Kidney tubule cell (primary cell): ENCODE measurements at places on chromosomes 6 and 20.
A peak's percentile ranks its signal among the peaks of the same experiment; 100 is the strongest.

DNA sequence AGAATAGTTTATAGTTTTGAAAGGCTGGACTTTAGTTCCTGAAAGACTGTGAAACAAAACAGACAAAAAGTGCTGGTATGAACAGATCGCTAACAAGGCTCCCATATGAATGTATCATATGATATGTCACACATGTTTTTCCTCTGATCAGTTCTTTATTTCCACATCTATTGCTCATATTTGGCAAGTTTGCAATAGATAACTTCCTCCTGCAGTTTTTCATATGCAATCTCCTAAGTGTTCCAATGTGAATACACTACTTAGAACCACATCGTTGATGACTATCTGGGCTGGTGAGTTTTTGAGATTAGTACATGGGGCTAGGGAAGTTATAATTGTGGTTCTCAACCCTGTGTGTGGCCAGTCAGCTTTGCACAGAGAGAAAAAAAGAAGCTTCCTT, 23.1 kb downstream of the CRYBG1 start:
- no peak for DNase-seq

DNA sequence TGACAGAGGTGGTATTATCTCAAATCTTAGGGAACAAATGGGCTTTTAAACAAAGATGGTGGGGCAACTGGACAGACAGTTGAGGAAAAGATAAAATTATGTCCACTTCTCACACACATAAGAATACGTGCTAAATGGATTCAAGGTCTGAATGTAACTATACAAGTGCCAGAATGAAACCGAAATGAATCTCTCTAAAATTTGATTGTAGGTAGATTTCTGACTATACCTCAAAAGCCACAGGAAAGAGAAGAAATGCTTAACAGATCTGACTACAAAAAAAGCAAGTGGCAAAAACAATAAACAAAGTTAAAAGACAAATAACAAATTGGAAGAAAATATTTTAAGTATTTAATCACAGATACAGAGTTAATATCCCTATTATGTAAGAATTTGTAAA, 182.7 kb upstream of the OLIG3 start:
- no peak for DNase-seq

DNA sequence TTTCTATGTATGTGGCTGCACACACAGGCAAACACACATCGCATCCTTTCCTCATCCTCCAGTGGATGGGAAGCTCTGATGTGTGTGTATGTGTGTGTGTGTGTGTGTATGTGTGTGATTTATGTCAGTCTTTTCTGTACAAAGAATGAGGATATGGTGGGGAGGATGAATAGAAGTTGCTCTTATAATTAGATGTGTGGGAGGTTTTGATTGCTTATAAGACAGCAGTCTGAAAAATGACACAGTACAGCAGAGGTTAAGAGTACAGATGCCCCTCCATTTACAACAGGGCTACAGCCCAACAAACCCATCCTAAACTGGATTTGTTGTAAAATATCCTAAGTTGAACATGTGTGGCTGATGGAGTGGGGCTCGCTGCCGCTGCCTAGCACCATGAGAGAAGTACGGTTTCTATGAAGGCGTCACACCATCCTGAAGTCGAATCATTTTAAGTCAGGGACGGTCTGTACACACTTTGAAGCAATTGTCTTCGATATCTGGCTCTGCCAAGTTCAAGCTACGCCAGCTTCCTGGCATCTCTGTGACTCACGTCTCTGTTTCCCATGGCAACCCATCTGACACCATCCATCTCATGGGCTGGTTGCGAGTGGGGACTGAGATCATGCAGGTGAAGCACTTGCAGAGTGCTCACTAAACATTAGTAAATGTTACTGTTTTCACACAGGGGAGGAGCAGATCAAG, 252.6 kb downstream of the MYLK4 start:
- DNase-seq, result peak; percentile 90

DNA sequence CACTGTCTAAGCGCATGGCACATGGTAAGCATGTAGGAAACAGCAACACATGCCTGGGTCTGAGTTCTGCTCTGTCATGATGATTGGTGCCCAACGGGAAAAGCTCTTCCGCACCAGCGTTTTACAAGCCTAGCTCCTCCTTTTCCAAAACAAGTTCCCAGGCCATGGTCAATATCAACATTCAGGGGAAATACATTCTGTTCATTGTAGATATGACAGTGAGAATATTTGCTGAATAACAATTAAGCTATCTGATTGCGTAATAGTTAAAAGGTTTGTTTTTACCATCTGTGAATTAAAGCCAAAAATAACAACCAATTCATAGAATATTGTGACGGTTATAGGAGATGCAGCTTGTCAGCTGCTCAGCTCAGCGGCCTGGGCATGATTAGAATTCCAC, 404.3 kb upstream of the SLC35B3 start:
- no peak for DNase-seq

DNA sequence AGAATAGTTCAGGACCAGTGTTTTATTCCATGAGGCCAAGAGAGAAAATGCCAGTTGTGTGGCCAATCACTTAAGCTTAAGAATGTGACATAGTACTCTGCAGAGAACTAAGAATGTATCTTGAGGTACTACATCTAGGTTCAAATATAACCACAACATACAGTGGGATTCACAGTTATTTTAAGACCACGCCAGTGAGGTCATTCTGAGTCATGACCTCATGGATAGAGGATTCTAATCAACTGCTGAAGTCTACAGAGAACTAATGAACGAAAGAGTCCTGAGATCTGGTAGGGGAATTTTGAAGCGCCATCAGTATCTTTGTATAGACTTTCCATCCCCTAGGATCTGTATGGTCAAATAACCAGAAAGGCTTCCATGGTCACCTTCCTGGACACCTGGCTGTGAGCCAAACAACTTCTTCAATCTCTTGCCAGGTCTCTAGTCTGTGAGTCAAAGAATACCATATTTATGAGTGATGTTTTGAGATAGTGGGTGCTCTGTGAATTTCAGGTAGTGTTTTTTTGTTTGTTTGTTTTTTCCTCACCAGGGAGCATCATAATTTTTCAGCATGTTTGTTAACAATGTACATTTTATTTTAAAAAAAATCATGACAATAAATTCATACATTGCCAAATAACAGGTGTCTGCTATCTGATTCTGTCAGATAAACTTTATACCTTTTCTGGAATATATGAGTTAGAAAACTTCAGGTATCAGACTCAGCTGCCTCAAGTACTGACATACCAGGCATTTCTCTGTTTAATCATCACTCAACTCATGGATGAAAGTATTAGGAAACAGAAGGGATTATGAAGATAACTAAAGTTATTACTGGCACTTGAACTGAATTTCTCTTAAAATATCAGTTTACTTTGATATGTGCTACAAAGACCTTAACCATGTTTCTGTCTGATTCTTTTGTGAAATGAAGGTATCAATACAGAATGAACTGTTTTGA, 217.9 kb downstream of the PLCB4 start:
- DNase-seq, result peak; percentile 73

DNA sequence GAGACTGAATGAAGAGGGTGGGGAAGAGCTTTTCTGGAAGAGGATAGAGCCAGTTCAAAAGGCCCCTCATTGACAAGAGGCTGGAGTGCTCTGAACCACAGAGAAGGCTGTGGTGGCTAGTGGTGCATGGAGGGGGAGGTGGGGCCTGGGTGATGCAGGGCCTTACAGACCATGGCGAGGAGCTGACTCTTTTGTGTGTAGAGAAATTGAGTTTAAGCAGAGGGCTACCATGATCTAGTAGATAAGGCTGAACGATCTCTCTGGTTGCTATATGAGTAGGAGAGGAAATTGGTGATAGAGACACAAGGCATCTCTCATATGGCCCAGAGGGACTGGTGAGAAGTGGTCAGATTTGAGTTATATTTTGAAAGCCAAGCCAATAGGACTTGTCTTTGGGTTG, 137.6 kb downstream of the UST start:
- peak; percentile 9 for DNase-seq

GRCh38 chr20:36541768-36542488, 609 bp downstream of the MYL9 start:
- peak; percentile 31 for DNase-seq

DNA sequence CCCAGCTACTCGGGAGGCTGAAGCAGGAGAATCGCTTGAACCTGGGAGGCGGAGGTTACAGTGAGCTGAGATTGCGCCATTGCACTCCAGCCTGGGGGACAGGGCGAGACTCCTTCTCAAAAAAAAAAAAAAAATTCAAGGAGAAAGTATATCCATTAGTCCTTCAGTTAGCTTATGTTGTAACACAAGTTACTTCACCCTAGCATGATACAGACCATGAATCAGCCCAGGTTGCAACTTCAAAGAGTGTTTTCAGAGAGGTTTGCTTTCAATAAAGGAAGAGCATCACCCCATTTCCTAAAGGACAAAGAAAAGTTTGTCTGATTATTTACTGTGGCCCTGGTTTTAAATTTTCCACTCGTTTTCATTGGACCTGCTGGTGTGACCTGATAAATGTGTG, 73.0 kb downstream of the SERAC1 start:
- no peak for DNase-seq

GRCh38 chr6:3323696-3324261, 65.0 kb downstream of the PSMG4 start:
- DNase-seq, result no peak

GRCh38 chr6:10613077-10613476, 81.3 kb downstream of the C6orf52 start:
- DNase-seq, result no peak

- DNase-seq, result peak; percentile 15
Observed at GRCh38 chr6:80211286-80211685, 104.8 kb downstream of the BCKDHB start.

- no peak for DNase-seq
Observed at GRCh38 chr6:137471497-137471896, 22.7 kb downstream of the OLIG3 start.

DNA sequence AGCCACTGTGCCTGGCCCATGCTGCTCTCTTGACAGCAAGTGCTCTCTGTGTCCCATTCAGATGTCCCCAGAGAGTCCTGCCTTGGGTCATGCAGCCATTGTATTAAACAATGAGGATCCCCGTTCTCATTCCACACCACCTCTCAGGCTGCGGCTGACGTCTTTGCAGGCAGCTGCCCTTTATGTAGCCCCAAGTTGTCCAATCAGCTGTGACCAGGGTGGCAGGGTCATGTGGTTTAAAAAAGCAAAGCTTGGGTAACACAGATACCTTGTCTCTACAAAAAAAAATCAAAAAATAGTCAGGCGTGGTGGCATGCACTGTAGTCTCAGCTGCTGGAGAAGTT, 13.2 kb downstream of the GCNT2 start:
- no peak for DNase-seq

DNA sequence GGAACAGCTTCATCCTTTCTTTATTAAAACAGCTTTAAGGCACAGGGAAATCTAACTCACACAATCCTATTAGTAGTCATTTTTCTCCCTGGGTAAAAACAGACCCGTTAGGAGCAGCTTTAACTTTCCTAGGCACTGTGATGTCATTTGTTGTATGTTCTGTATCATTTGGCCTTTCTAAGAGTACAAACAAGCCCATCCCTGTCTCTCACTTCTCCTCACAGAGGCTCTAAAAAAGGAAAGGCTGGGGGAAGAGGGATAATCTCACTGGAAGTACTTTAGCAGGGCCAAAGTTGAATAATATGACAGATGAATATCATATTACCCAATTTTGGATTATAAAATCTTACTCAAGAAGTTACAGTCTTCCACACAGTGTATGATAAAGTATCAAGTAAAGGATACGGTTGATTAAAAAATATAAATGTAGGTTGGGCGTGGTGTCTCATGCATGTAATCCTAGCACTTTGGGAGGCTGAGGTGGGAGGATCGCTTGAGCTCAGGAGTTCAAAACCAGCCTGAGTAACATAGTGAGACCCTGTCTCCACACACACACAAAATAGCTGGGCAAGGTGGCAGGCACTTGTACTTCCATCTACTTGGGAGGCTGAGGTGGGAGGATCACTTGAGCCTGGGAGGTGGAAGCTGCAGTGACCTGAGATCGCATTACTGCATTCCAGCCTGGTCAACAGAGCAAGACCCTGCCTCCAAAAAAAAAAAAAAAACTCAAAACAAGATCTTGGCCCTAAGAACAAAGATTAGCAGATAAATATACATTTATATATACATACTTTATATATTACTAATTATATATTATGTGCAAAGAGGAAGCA, 7.9 kb downstream of the NUDT3 start:
- no peak for DNase-seq
